Activated T-cell treated with anti-CD3 and anti-CD28 coated beads, Interleukin-2, amount 50 U/mL, for 48 hours (primary cell): ENCODE measurements at places on chromosomes 11 and 22.

GRCh38 chr11:61588728-61589191, 7.9 kb upstream of the SYT7 start:
- peak; percentile 34 for DNase-seq

- no peak for DNase-seq
Observed at GRCh38 chr11:8273287-8273686, 9.6 kb upstream of the LMO1 start.

DNA sequence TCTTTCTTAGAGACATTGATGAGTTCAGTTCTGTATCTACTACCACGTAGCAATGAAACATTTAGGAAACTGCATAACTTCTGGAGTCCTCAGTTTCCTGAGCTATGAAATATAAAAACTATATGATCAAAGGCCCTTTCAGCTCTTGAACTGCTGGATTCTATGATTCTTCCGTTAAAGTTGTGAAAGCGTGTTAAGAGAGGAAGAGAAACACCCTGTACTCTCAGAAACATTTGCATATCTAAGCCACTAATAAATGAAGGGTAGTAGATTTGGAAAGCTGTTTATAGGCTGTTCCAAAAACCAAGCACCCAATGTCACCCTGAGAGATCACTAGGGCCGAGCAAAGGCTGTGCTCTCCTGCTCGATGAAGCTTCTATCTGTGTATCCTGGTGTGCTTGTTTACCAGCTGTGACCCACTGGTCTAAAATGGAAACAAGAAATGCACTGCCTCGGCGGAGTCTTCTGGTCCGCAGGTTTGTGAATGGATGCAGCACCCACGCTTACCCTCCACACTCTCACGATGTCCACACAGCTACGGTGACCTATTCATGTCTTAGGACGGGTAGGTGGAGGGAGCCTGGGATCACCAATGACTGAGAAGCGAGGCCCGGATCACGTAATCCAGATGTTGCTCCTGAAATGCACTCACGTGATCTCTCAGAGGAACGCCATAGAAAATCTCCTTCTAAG, 325.8 kb downstream of the OPCML start:
- DNase-seq: no peak

DNA sequence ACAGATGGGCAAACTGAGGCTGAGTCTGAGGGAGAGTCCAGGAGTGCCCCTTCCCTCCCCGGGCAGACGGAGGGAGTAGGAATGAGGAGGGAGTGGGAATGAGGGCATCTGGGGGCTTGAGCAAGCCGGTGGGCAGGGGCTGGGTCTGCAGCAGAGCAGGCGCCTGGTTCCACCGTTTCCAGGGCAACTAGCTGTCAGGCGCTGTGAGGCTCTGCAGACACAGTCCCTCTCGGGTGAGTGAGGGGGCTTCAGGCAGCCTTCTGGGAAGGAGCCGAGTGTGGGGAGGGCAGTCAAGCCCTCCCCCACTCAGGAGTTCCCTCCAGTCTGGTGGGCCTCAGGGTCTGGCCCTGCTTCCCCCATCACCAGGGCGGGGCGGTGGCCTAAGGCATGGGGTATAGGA, 19.0 kb downstream of the TMEM258 start:
- no peak for DNase-seq

DNA sequence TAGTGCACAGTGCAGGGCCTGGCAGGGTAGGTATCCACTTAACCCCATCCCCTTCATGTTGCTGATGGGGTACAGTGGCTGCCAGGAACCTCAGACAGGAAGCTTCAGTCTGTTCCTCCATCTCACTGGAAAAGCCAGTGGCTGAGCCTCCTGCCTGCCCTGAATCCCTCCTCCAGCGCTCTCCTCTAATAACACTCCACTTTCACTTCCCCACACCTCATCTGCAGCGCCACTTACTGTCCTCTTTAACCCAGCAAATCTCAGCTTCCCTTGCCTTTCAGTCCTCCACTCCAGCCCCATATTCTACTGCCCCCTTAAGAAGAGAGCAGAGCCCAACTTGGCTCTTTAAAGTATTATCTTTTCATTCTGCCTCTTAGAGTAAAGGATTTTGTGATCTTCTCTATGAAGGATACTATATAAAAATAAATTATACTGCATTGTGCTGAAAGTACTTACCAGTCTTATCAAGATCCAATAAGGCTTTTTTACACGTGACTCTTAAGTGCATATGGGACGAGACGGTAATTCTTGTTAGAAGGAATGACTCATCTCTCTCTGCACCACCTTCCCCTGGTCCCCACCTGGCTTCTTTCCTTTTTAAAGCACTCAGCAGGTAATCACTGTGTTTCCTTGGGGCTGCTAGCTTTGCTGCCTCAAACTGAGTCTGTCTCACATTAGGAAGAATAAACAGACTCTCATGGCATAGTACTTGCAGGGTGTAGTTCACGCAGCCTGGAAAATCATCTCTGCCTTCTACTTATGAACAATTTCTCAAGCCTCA, 238.0 kb upstream of the NARS2 start:
- DNase-seq: no peak

DNA sequence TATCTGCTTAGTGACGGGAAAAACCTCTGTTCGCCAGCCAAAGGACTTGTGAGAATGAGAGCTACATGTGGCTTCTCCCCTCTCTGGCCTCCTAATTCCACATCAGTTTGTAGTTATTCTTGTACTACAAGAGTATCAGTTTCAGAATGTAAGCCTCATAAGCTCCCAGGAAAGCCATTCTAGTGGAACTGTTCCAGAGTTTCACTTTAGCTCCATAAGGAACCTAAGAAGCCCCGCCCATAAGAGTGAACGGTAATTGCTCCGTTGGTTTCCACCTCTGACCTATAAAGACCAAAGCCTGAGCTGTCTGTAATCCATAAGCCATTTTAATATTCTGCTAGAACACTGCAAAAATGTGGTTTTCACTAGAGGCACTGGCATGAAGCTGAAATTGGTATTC, 53.0 kb downstream of the SIK3 start:
- no peak for DNase-seq

GRCh38 chr11:36300650-36301049, 4.6 kb downstream of the PRR5L start:
- no peak for DNase-seq

- DNase-seq: no peak
Observed at GRCh38 chr11:131712897-131713296, 342.5 kb downstream of the NTM start.

- no peak for DNase-seq
Observed at GRCh38 chr11:342328-342727, 21.7 kb upstream of the IFITM3 start.

DNA sequence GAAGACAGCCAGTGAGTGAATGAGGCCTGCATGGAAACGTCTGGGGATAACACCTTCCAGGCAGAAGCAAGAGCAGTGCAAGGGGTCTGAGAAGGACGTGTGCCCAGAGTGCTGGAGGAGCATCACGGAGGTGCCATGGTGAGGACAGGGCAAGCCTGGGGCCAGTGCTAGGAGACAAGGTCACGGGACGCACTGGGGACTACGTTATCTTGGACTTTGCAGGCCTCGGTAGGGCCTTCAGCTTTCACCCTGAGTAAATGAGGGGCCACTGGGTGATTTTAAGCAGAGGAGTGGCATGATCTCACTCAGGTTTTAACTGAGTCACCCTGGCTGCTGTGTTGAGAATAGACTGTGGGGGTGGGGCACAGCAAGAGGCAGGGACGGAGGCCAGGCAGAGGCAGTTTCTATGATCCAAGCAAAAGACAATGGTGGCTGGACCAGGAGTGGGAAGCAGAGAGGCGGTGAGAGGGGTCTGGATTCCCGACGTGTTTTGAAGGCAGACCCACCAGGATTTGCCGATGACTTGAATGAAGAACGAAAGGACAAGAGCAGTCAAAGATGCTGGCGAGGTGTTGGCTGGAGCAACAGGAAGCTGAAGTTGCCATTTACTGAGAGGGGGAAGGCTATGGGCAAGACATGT, 102.7 kb upstream of the PARVA start:
- DNase-seq: no peak

- DNase-seq: no peak
Observed at GRCh38 chr22:47596176-47596690, 833.8 kb downstream of the TBC1D22A start.

- DNase-seq: no peak
Observed at GRCh38 chr22:30607300-30607930, 441 bp downstream of the TCN2 start.

DNA sequence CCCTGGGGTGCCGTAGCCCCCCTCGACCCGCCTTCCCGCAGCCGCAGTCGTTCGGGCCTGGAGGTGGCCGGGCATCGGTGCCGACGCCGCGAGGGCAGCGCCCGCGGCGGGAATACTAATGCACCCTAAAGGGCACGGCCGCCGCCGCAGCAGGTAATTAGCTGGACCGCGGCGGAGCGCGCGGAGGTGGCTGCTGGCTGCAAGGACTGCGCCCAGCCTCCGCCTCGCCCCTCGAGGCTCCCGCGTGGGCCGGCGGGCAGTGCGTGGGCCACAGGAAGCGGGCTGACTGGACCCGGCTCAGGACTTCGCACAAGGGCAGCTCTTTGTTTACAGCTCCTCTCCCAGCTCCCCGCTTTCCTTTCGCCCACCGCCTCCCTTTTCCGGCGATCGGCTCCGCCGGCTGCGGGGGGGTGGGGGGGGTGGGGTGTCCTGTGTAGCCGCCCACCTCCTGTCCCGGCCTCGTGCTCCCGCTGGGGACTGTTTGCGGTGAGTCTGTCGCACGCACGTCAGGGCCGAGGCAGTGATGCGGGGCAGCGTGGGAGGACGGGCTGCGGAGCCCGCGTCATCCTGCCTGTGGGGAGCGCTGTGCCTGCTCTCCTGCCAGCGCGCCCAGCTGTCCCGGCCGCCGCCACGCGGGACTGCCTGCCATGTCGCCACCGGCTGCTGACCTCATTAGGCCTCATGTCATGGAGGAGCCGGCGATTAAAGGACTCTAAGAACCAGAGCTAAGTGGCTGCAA, 53.2 kb downstream of the GRIK4 start:
- peak; percentile 65 for DNase-seq

GRCh38 chr11:108891143-108891542, 226.3 kb downstream of the DDX10 start:
- no peak for DNase-seq

- no peak for DNase-seq
Observed at GRCh38 chr11:72423840-72424239, 10.5 kb downstream of the CLPB start.

GRCh38 chr22:46593211-46593681, 26.9 kb upstream of the GRAMD4 start:
- DNase-seq: peak; percentile 37

- DNase-seq: no peak
Observed at GRCh38 chr11:71064702-71065515, 187.5 kb downstream of the SHANK2 start.

GRCh38 chr11:11657218-11657955, 35.6 kb upstream of the GALNT18 start:
- DNase-seq: no peak

- DNase-seq: no peak
Observed at GRCh38 chr11:57546869-57547475, 9.6 kb downstream of the SMTNL1 start.

DNA sequence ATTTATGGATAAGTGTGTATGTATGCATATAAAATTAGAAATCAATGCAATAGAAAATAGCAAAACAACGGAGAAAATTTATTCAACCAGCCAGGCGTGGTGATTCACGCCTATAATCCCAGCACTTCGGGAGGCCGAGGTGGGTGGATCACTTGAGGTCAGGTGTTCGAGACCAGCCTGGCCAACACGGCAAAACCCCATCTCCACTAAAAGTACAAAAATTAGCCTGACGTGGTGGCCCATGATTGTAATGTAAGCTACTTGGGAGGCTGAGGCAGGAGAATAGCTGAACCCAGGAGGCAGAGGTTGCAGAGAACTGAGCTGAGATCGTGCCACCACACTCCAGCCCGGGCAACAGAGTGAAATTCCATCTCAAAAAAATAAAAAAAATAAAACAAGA, 5.5 kb downstream of the KRTAP5-6 start:
- no peak for DNase-seq

GRCh38 chr11:72770799-72771198, 18.6 kb upstream of the ARAP1 start:
- DNase-seq: no peak

GRCh38 chr11:113675003-113675561, 31.0 kb downstream of the TMPRSS5 start:
- peak; percentile 39 for DNase-seq

DNA sequence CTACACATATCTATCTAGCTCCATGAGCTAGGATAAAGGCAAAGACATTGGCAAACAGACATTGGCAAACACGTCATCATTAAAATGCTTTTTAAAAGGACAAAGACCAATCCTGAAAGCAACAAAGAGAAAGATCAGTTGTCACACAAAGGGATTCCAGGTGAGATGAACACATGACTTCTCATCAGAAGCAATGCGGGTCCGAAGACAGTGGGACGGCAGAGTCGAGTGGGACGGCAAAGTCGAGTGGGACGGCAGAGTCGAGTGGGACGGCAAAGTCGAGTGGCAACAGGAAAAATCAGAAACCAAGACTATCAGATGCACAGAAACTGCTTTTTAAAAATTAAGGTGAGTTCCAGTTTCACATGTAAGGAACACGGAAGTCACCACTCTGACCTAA, 609.5 kb downstream of the BRD1 start:
- DNase-seq: no peak

DNA sequence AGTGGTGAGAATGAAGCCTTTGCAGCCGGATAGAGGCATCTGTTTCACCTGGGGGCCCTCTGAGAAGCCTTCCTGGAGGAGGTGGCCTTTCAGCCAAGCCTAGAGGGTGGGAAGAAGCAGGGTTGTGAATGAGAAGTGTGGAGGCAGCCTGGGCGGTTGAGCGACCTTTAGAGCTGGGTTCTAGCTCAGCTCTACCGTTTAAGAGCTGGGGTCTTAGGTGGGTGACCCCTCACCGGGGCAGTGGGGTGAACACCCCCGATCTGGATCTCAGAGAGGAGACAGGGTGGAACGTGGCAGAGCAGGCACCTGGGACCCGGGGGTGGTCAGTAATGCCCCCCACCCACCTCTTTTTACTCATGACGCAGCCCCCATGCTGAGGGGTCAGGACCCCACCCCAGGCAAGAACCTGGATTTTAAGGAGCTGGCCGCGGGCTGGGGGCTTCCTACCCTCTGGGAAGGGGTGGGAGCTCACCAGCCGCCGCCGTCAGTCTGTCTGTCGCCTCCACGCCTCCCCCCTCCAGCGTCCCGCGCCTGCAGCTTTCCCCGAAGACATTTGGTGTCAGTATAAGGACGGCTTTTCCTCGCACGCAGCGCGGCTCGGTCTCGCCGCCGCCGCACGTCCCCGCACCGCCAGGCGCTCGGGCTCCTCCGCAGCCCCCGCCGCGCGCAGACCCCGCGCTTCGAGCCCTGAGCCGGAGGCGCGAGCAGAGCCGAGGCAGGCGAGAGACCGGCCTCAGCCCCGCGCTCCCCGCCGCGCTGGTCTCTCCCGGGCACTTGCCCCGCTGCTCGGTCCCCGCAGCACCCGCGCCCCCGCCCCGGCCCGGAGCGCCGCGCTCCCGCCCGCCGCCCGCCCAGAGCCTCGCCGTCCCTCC, 13.3 kb upstream of the CACNA1I start:
- peak; percentile 47 for DNase-seq

- no peak for DNase-seq
Observed at GRCh38 chr11:122706291-122707088, 51.0 kb downstream of the UBASH3B start.

GRCh38 chr11:2741006-2741376, 41.2 kb upstream of the KCNQ1OT1 start:
- DNase-seq: no peak

- DNase-seq: peak; percentile 76
Observed at GRCh38 chr11:32893343-32894148, 935 bp downstream of the QSER1 start.
